ENCODE measurements at places on chromosomes 11 and 22. TPM values are rescaled to one million over a fixed set of nuclear protein-coding genes. Genes with fewer than 3 reads are reported as not detected.

DNA sequence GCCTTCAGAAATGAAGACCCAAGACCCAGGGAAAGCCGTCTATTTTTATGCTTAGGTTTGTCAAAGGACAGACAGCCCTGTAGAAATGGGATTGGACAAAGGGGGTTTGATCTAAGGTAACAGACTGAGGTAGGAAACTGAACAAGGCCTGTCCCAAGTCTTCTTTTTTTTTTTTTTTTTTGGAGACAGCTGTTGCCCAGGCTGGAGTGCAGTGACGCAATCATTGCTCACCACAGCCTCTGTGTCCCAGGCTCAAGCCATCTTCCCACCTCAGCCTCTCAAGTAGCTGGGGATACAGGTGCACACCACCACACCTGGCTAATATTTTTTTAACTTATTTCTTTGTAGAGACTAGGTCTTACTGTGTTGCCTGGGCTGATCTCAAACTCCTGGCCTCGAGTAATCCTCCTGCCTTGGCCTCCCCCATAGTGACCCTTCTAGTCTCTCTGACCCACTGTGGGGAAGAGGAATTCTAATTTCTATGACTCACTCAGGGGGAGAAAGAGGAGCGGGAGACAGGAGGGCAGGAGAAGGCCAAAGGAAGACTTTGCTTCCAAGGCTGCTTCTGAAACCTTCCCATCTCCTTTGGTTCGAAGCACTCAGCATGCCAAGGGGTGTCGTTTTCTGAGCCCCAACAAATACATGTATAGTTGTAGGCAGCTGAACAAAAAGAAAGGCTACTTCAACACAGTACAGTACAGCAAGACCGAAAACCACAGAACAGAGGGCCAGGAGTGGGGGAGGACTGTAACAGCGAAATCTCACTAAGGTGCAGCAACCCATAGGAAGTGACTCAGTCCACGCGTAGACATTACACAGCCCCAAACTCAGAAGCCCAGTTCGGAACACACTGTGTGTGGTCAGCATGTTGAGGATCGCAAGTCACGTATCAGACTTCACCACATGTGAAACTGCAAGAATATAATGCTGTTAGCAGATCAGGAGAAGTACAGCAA is 872 bp downstream of the TMA7B start:
- no peak for DNase-seq

GRCh38 chr11:62025487-62026105 is 58.2 kb upstream of the FTH1 start:
- DNase-seq: peak; percentile 78

- DNase-seq: no peak
These were observed 37.8 kb downstream of the ZNF143 start for GRCh38 chr11:9498457-9499078.

GRCh38 chr11:69319255-69320106 is 25.5 kb downstream of the MYEOV start:
- DNase-seq: no peak

DNA sequence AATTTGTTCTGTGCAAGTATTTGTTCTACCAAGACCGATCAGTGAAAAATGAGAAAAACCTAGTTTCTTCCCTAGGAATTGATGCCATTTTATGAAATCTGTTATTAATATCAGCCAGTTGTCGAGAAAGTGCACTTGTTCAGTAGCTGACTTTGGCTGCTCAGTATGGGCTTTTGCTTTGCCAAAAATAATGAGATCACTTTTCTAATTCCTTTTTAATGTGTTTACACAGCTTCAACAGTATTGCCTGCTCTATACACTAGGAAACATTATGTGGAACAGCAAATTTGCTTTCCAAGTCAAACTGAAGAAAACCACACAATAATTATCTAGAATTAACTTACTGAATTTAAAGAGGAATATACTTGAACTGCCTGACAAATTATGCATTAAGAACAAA is 34.4 kb downstream of the SCUBE2 start:
- no peak for DNase-seq

DNA sequence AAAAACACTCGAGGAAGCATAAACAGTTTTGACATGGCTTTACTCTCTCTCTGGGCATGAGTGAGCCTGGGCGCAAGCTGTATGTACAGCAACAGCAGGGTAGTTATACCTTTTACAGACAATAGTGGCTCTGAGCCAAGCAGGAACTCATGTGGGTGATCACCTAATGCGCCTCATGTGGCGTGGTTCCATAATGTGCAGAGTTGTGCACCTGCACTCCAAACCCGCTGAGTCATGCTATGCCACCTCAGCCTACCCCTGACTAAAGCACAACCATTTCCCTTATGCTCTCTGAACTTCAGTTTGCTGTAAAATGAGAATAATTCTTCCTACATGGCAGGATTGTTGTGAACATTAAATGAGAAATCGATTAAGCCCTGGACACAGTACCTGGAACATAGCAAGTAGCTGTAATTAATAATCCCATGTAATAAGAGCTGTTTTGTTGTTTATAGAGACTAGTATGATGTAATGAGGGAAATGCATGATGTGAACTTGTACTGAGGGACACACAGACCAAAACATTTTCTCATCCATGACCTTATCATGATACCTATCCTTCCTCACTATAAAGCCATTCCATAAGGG is 71.6 kb downstream of the CCDC34 start:
- DNase-seq: no peak

GRCh38 chr11:110311783-110312579 is 15.6 kb upstream of the RDX start:
- no peak for DNase-seq

GRCh38 chr22:36894266-36894665 is 19.2 kb upstream of the CSF2RB start:
- no peak for DNase-seq

The C1QTNF4 gene
- 0.48 TPM for total RNA-seq

The CCDC89 gene
- total RNA-seq: 0.97 TPM

The SOX6 gene
- total RNA-seq: 15.8 TPM

The NOL12 gene
- 14.3 TPM for total RNA-seq

The GLYATL1 gene
- not detected for total RNA-seq
